NCI-H187 treated with DMSO at 0.1 percent for 48 hours (cell line): ENCODE measurements at places on chromosomes 13 and 19.

GRCh38 chr19:51784922-51785690 lies 9.9 kb upstream of the FPR3 start:
- DNase-seq: no peak

GRCh38 chr13:42707048-42707447 lies 74.3 kb upstream of the FAM216B start:
- DNase-seq: no peak

DNA sequence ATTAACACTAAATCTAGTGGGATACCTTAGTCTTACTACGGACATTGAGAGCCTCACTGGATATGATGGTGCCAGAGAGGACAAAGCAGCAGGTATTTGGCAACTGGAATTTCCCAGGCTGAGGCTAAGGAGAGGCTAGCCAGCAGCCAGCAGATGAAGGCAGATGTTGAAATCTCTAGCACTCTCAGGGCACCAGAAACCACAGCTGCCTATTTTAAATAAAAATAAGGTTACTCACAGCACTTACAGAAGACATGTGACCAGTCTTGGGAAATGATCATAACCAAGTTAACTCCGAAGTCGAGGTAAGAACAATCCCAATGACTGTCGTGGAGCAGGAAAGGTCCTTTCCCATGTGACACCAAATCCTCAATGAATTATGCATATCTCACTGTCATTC lies 1726.0 kb downstream of the EFNB2 start:
- no peak for DNase-seq

GRCh38 chr13:98234348-98234747 lies 57.3 kb upstream of the RNF113B start:
- DNase-seq: no peak

GRCh38 chr19:49579947-49580263 lies 451 bp downstream of the NOSIP start:
- DNase-seq: no peak
